ENCODE measurements at places on chromosomes 3 and 15.
A peak's percentile ranks its signal among the peaks of the same experiment; 100 is the strongest.

DNA sequence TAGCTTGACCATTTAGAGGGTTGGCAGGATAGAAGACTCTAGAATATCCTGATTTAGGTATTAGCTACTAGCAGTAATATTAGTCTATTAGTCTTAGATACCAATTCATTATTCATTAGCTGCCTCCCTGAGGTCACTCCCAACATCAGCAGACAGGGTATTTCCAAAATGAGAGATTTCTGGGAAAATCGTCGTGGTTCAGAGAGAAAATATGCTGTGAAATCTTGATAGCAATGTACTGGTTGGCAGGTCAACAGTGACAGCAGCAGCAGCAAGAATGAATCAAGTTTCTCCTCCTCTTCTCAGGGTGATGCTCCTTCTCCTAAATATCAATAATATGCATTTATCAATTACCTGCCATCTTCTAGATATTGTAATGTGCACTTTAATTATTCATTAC, 41.3 kb upstream of the ROBO1 start:
- DNase-seq: no peak

DNA sequence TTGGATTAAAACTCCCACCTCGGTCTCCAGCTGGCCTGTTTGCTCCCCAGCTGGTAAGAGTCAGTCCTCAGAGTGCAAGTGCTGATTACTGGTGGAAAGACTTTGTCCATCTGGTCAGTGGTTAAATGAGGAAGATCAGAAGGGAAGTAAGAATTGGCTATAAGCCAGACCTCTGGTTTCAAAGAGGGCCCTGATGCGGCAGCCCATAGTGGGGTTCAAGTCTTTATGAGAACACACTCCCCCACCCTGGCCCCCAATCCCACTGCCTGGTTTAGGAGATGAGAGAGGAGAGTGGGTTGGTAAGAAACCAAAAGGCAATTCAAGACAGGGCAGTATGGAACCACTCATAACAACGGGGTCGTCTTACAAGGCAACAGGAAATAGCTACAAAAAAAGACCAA, 65.0 kb downstream of the FRMD4B start:
- peak; percentile 68 for DNase-seq

- no peak for DNase-seq
Measured at GRCh38 chr3:178058629-178059028, 477.6 kb upstream of the KCNMB2 start.

DNA sequence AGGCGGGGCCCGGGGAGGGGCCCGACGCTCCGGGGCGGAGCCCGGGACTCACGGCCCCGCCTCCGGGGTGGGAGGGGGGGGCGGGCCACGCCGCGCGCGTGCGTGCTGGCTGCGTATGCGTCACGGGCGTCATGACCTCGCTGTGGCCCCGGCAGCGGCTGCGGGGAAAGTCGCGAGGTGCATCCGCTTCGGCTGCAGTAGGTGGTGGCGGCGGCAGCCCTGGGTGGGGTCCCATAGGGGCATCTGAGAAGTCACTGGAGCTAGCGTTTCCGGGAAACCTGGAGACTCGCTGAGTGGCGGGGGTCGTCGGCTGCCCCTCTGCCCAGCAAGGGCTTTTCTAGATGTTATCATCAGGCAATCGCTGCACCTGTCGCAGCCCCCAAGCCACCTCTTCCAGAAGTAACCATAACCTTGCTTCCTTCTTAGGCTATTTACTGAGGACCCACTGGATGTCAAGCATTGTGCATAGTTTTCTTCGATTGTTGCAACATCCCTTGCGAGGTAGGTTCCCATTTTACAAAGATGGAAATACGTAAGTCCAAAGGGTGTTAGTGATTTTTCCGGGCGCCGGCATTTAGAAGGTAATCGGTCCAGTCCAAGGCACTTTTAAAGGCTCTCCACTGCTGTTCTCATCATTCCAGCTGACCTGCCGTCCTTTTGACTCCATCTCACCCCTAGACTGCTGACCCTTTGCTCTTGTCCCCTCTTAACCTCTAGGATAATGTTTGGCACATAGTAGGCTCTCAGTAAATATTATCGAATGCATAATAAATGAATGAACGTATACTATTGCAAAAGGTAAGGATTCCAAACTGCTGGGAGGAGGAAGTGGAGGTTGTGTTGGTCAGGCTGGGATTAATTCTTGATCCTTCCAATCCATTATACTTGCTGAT, at the start of gene GDPGP1:
Gene GDPGP1, plus strand, starts transcription at position 114 of the 893 bp plus-strand sequence. CDS start 6,700 bp downstream, outside the sequence.
- DNase-seq: no peak

DNA sequence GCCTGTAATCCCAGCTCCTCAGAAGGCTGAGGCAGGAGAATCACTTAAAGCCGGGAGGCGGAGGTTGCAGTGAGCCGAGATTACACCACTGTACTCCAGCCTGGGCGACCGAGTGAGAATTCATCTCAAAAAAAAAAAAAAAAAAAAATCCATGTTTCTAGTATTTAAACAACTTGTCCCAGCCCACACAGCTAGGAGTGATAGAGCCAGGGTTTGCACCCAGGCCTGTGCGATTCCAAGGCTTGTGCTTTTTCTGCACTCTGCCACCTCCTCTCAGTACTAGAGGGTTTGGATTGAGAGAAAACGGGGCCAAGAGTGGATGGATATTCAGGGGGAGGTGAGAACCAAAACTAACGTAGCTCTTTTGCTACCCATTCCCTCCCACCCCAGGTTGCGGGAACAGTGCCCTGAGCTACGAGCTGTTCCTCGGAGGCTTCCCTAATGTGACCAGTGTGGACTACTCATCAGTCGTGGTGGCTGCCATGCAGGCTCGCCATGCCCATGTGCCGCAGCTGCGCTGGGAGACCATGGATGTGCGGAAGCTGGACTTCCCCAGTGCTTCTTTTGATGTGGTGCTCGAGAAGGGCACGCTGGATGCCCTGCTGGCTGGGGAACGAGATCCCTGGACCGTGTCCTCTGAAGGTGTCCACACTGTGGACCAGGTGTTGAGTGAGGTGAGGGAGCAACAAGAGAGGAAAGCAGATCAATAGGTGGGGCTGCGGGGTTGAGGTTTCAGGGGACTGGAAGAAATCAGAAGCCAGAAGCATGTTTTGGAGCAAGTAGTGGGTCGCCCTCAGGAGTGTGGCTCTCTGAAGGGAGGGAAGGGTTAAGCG, 4.1 kb downstream of the CAMK2N2 start:
- DNase-seq: no peak

- DNase-seq: no peak
Measured at GRCh38 chr3:65181391-65181871, 493.6 kb upstream of the ADAMTS9 start.

DNA sequence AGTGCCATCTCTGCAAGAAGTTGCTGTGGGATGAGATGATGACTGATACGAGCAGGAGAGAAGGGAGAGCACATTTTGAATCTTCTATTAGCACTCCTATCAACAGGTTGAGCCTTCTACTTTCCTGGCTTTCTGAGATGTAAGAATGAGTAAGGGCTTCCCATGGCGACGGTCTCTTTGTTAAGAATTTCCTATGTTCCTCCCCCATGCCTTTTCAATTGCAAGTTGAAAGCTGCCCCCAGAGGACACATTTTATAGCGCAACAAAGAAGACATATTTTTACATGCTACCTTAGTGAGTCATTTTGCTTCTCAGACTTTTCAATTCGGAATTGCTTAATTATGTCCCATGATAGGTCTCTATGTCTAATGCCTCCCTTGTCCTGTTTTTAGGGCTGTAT, 71.3 kb upstream of the LRTM1 start:
- no peak for DNase-seq

DNA sequence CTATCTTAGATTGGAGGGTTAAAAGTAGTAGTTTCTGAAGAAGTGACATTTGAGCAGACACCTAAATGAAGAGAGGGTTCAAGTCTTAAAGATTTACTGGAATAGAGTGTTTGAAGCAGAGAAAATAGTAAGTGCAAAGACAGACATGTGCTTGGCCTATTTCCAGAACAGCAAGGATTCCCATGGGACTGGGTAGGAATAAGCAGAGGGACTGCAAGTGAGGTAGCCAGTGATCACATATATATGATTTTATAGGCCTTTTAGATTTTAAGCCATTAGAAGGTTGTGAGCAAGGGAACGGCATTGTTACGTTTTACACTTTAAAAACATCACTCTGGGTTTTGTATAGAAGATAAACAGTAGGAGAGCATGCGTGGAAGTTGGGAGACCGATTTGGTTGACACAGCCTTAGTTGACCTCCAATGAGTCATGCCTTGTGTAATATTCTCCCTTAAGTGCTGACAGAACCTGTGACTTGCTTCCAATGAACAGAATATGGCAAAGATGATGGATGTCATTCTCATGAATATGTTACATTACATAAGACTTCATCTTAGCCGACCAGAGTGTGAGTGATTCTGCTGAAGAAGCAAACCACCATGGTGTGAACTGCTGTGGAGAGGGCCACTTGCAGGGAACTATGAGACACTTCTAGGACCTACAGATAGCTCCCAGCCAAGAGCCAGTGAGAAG, 37.1 kb upstream of the SLC4A7 start:
- DNase-seq: no peak

DNA sequence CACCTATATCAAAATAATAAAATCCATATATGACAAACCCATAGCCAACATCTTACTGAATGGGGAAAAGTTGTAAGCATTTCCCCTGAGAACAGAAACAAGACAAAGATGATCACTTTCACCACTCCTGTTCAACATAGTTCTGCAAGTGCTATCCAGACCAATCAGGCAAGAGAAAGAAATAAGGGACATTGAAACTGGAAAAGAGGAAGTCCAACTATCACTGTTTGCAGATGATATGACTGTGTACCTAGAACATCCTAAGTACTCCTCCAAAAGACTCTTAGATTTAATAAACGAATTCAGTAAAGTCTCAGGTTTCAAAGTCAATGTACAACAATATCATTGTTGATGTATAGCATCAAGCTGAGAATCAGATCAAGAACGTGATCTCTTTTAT, 35.6 kb upstream of the FGF7 start:
- no peak for DNase-seq

DNA sequence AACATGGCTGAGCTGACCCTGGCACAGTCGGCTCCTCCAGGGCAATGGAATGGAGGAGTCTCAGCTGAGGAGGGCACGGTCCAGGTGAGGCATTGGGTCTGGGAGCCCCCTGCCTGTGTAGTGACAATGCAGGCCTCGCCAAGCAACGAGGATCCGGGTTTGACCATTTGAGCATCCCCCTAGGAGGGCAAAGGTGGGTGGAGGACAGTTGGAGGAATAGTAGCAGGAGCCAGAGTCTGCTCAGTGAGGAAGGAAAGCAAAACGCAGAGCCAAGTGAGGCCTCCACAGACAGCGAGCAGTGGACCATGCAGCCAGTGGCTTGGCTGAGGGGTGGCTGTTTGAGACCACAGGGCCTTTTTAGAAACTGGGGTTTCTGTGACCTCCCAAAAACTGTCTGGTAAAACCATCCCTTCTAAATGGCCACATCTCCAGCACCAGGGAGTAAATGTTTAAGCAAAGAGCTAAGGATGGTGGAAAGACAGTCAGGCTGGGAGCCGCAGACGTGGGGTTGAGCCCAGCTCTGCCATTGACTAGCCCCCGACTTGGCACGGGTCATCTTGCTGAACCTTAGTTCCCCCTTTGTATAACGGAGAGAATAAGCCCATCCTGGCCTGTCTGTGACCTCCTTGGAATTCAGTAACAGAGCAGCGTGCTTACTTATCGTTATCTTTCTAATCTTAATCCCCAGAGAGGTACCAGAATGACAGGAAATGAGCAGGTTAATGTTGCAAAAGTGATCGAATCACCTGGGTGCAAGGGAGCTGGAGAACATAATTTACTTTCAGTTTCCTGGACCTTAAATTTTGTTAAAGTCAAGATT, 46.8 kb downstream of the CMTM6 start:
- DNase-seq: no peak

GRCh38 chr15:70526221-70526973, 237.0 kb downstream of the UACA start:
- peak; percentile 51 for DNase-seq

GRCh38 chr3:129360171-129360611, 68.2 kb downstream of the EFCAB12 start:
- DNase-seq: peak; percentile 18

- no peak for DNase-seq
Measured at GRCh38 chr3:13046569-13047274, 26.5 kb downstream of the IQSEC1 start.

- no peak for DNase-seq
Measured at GRCh38 chr3:129106866-129107565, 14.6 kb downstream of the RAB43 start.

DNA sequence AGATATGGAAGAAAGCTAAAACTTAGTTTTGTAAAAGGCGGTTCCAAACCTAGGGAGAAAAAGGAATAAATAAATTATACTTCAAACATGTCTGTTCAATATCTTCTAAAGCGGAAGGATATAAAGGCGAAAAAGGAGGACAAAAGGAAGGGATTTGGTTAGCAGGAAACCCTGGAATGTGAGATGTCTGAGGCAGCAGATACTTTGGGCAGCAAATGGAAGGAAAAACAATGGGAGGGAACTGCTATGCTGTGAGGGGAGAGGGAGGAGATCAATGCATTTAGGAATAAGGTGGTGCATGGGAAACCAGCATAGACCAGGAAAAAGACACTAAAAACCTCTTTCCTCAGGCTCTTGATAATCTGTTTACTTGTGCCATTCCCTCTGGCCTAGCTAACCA, 120.8 kb downstream of the DNAH12 start:
- DNase-seq: no peak

- DNase-seq: peak; percentile 81
Measured at GRCh38 chr3:44648564-44649229, at the start of gene ZNF35. ZNF35 (plus strand) TSS chr3:44648732; CDS start chr3:44651068, 2,336 bp downstream.

GRCh38 chr3:54916732-54917131, 11.1 kb downstream of the LRTM1 start:
- DNase-seq: no peak

GRCh38 chr15:96593735-96594134, 263.2 kb downstream of the NR2F2 start:
- DNase-seq: no peak

GRCh38 chr15:56989411-56989924, 71.0 kb downstream of the TCF12 start:
- no peak for DNase-seq

GRCh38 chr3:31142543-31142942, 248.1 kb upstream of the GADL1 start:
- no peak for DNase-seq

GRCh38 chr15:88401996-88402656, 65.1 kb downstream of the MRPL46 start:
- no peak for DNase-seq

DNA sequence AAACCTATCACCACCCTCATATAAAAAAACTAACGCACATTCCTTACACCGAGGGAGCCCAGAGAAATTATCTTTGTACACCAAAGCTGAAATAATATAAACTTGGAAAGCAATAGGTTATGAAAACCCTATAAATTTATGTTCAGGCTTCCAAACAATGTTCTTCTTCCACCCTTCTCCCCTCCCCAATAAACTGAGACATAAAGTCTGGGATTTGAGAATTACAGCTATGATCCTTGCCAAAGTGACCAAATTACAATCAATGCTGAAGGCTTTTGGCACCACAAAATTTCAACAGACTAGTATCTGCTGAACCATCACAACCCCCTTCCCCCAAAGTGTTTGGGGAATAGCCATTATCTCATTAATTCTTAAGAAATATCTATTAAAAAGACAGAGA, 237.8 kb downstream of the FMN1 start:
- no peak for DNase-seq

- no peak for DNase-seq
Measured at GRCh38 chr3:49658711-49659110, 15.4 kb upstream of the APEH start.

- no peak for DNase-seq
Measured at GRCh38 chr3:126184465-126185000, 4.1 kb upstream of the ALDH1L1 start.

GRCh38 chr3:14440531-14441239, 38.3 kb downstream of the SLC6A6 start:
- DNase-seq: no peak

All from Right ventricle myocardium inferior (tissue), 1 donor.